ENCODE measurements at places on chromosomes 3 and 15. TPM values are rescaled to one million over a fixed set of nuclear protein-coding genes. Genes with fewer than 3 reads are reported as not detected.

TMCO5A gene
- not detected for total RNA-seq

ALG1L2 gene
- total RNA-seq = not detected

WDR49 gene
- 0.47 TPM for total RNA-seq

DNA sequence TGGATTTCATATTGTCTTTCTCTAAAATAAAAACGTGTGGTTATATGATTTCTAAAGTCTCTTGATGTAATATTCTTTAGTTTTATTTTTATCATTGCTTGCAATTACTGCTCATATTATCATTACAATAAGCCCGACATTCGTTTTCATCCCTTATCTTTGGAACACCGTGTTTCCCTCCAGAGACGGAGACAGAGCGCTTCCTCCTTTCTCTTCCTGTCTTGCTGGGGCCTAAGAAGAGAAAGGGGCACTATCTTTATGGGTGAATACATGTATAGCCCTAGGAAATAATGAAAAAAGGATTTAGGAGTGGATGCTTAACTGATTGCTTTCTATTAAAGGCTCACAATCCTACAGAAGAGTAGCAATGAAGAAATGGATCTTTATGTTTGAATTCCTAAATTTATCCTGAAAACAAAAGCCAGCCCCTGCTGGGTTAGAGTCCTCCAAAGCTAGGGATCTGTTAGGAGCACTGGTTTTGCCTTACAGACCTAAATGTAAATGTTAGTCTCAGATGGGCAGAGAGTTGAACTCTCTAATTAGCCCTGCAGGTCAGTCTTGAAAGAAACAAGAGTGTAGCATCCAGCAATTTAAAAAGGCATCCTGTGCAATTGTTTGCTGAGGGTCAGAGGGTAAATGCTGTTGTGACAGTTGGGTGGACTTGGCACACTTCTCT, 145.1 kb downstream of the TP63 start:
- DNase-seq = no peak

DNA sequence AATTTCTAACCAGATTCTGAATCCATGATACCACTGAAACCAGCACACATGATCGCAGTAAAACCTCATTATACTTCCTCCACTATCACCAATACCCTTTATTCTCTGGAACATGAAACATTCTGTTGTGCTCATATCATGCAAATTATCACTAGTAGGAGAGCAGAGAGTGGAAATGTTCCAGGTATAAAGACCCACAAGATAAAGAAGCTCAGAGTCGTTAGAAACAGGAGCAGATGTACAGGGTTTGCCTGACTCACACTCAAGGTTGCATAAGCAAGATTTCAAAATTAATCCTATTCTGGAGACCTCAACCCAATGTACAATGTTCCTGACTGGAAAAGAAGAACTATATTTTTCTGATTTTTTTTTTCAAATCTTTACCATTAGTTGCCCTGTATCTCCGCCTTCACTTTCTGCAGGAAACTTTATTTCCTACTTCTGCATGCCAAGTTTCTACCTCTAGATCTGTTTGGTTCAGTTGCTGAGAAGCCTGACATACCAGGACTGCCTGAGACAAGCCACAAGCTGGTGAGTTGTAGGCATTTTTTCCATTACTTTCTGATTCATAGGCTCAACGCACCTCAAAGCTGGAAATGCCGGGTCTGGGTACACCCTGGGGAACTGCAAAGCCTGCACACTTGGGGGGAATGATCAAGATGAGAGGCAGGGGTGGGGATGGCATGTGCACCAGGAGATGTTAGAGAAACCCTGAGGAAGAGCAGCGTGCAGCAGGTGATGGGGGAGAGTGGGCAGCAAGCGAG, at the start of gene CCR2:
CCR2 (plus strand) TSS at position 465 of the 764 bp plus-strand sequence. CDS start 3,417 bp downstream, outside the sequence.
- no peak for DNase-seq

- DNase-seq = no peak
Observed at GRCh38 chr15:67967871-67968431, 86.2 kb upstream of the PIAS1 start.

DNA sequence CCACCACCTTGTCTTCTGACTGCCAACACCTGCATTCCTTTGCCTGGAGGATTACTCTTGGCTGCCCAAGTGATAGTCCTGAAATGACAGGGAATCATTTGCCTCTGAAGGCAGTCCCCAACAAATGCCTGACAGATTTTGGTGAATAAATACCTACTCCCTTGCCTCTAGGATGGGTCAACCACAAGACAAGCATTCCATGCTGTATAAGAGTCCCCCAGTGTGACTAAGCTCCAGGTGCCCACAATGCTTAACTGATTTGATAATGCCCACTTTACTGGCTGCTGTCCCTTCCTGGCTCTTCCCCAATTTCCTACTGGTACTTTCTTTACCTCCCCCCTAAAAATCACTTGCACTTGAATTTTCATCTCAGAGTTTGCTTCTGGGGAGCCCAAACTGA, 14.8 kb downstream of the THRB start:
- no peak for DNase-seq
